ENCODE measurements at places on chromosomes 7 and 10.

- DNase-seq: no peak
Measured at GRCh38 chr7:34100661-34101060, 195.3 kb downstream of the BMPER start.

- DNase-seq: no peak
Measured at GRCh38 chr10:50992972-50993766, 81.1 kb upstream of the PRKG1 start.

GRCh38 chr10:112526906-112527305, 79.9 kb downstream of the VTI1A start:
- DNase-seq: no peak

DNA sequence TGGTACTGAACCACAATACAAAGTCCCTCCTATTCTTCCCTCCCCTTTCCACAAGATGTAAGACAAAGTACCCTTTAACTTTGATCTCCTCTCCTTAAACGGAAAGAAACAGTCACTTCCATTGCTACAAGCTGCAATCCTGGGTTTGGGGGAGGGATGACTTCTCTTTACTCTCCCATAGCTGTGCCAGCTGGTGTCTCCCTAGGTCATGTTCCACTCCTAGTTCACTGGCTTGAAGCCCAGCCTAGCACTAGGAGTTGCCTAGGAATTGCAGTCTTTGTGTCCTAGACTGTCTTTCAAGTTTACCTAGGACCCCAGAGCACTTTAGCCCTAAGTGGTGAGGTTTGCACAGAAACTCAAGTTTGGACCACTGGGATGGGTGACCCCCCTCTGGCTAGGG, 311.1 kb downstream of the HPSE2 start:
- no peak for DNase-seq

DNA sequence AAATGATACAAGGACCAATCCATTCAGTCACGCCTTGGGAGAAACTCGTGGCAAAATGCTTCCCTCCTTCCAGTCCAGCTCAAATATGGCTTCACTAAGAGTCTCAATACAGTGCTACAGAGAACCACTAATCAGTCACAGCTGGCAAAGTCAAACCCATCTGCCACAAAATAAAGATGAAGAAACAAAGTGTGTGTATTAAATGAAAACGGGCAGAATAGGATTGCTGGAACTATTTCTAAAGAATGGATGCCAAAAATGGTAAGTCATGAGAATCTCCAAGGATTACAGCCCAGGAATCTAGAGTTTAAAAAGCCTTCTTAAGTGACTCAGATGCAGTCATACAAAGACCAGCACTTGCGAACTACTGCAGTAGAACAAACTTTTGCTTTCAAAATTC, 61.9 kb downstream of the CACUL1 start:
- no peak for DNase-seq

DNA sequence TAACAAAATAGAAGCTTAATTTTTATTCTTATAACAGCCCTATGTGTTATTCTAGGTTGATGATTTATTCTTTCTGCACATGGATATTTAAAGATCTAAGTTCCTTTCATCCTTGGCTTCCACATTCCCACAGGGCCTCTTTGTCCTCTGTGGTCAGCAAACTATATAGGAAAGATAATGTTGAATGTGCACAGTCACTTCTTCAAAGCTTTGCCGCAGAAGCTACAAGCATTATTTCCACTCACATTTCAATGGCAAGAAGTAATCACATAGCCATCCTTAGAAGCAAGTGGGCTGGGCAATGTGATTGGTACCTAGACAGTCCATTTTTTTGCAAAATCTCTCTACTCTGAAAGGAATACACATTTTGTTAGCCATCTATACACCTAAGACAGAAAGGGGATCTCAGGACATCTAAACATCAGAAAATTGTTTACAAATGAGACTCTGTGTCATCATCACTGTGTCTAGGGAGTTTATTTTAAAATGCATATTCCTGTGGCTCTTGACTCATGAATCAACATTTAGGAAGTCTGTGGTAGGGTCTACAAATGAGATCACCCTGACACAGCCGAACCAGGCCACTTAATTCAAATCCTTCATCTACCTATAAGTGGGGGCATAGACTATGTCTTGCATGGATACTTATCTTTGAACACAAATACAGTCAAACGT, 1060.5 kb downstream of the XPNPEP1 start:
- DNase-seq: no peak

GRCh38 chr10:73644015-73644743, 2.9 kb upstream of the MYOZ1 start:
- DNase-seq: no peak

DNA sequence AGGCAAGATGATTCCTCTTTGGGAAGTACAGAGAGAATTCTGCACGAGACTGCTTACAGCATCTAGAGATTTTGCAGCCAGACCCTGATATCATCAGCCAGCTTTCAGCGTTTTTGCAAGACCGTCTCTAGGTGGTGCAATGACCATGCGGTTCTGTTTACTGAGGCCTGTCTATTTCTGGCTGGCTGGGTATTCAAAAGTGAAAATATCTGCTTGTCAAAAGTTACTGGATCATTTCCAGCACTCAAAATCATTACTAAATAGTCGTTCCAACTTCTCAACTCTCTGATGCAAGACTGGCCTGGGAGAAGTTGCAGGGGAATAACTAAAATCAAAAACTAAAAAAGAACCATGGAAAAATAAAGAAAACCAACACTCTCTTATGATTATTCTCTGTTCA, 240.1 kb downstream of the ELMO1 start:
- DNase-seq: no peak

- no peak for DNase-seq
Measured at GRCh38 chr10:75352650-75353049, 48.9 kb downstream of the ZNF503 start.

GRCh38 chr7:157403646-157404401, 67.0 kb downstream of the DNAJB6 start:
- DNase-seq: no peak

GRCh38 chr7:24939416-24939815, 40.6 kb downstream of the OSBPL3 start:
- DNase-seq: no peak

- DNase-seq: no peak
Measured at GRCh38 chr10:1047937-1048336, 982 bp downstream of the IDI1 start.

GRCh38 chr7:45881759-45882464, 6.4 kb upstream of the IGFBP1 start:
- DNase-seq: no peak

DNA sequence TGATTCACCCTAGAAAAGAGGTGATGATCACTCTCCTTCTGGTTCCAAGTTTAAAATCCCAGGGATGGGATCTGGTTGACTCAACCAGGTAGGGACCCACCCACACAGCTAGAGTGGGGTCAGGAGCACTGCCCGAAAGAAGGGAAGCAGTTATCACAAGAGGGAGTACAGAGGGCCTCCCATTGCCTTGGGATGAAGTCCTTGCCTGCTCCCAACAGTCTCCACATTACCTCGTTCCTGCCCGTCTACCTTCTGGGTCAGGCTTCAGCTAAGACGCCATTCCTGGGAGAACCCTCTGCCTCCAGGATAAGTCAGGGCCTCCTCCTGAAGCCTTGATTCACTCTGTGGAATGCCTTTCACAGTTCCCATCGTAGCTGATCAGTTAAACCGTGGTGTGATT, 23.8 kb downstream of the ZMIZ2 start:
- DNase-seq: no peak

- DNase-seq: no peak
Measured at GRCh38 chr7:98993024-98993897, 114.9 kb downstream of the TRRAP start.

DNA sequence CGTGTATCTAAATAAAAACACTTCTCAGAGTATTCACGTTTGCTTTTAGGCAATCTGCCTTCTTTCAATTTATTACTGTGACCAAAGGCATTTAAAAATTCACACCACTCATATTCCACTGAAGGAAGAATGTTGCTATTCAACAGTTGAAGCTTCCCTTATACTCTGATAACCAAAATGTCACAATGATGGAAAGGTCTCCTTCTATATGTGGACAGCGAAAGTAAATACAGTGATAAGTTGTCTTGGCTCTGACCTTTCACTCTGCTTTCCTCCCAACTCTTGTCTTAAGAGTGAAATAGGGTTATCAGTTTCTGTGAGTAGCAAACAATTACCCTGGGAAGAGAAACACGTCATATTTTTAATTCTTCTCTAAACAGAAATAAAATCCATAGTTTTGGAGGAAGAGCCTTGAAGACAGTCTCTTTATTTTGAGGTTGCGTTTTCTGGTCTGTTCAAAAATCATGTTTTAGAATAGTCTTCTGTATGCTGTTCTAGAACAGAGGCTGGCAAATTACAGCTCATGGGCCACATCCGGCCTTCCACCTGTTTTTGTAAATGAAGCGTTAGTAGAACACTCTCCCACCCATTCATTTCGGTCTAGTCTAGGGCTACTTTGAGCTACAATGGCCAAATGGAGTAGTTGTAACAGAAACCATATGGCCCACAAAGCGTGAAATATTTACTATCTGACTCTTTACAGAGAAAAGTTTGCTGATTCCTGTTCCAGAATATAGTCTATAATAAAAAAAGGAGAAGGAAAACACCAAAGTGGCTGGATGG, 41.3 kb downstream of the ETV1 start:
- no peak for DNase-seq

DNA sequence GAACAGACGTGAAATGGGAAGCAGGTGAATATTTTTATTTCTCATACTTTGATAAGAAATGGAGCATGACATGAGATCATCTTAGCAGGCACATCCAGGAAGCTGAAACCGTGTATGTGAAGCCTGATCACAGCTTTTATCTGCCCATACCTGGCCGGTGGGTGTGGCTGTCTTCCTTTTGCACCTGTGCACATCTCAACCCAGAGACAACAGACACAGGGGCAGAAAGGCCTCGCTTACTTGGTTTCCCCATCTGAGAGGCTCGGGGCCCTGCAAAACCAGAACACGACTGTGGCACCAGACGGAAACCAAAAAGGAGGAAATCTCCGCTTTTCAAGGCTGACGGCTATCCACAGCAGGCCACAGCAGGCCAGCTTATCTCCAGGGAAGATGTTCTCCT, 116.4 kb downstream of the TCERG1L start:
- no peak for DNase-seq

- DNase-seq: no peak
Measured at GRCh38 chr10:5587151-5588079, 62.7 kb downstream of the CALML3 start.

DNA sequence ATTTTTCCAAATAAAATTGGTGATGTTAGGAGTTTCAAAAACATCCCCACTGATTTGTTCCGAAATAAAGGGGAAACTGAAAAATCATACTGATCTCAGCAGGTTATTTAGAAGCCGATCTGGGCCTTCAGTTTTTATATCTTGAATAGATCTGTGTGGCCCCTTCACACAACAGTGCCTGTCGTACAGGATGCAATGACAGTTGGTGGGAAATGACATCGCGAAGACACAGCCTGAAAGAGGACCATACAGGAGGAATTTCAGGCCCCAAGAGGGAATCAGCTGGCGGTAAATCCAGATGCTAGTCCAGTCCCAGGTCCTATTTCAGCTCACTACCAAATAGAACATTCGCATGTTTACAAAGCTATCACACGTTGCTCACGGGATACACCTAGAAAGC, 3.0 kb downstream of the H2BK1 start:
- DNase-seq: no peak

- DNase-seq: no peak
Measured at GRCh38 chr10:63627881-63628296, 106.7 kb downstream of the REEP3 start.

DNA sequence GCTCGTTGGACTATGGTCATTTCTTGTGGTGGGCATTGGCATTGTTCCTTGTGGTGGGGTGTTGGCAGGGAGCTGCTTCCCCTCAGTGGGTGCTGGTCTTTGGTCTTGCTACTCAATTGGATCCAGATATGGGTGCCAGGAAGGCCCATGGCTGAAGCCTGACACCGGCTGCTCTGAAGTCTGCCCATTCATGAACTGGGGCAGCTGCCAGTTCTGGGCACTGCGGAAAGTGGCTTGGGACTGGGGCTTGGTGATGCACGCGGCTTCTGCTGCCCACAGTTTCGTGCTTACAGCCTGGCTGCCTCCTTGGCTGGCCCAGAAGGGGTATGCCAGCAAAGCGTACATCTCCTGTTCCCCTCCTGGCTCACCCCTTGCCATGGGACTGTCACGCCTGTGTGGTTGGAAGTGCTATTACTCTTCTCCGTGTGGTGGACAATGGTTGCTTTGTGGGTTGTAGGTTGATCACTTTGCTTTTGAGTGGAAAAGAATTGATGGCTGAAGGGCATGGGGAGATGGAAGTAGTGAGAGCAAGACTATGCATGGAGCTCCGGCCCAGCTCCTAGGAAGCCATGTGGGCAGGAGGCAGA, 54.7 kb downstream of the ADAMTS14 start:
- DNase-seq: no peak

- DNase-seq: no peak
Measured at GRCh38 chr10:61076572-61077114, 132.7 kb upstream of the RHOBTB1 start.

GRCh38 chr10:89744026-89744425, 42.6 kb downstream of the KIF20B start:
- no peak for DNase-seq

- DNase-seq: no peak
Measured at GRCh38 chr10:49578392-49578791, 31.7 kb upstream of the SLC18A3 start.

DNA sequence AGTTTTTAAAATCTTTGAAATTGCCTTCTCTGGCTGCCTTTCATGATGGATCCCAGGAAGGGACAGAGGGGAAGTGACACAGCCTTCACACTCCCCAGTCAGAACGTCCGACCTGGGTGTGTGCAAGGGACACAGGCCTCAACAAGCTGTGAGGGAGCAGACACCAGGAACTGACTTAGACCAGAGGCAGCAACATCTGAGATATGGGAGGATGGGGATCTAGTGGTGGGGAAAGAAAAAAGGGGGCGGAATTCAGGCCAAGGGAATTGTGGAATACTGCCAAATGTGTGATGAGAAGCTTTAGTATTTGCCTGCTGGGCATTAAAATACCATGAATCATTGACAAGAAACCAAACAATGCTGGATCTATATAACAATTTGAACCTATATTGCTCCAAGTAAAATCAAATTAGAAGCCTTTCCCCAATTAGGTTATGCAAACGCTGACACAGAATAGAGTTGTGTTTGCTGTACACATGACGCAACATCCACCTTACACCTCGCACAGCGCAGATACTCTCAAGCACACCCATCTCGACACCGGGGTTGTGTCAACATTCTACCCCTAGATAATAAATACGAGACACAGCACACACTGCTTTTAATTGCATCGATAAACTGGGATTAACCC, 17.2 kb upstream of the MNX1 start:
- DNase-seq: no peak

DNA sequence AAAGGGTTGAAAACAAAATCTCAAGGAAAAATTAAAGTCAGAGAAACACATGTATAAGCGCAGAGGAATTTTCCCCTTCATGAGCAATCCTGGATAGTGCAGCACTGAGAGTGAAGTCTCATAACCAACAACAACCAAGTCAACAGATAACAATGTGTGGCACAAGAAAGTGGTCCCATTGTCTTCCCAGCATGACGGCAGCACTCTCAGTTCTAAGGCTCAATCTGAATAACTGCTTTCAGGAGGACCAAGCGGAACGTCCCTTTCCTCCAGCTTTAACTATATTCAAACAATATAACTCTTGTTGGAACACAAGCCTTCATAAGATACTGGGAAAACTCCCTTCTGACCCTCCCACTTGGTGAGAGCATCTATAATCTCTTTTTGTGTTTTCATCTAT, 137.9 kb downstream of the RAPGEF5 start:
- DNase-seq: no peak

GRCh38 chr7:131190146-131190545, 137.5 kb upstream of the MKLN1 start:
- DNase-seq: no peak
